ENCODE measurements at places on chromosomes 1 and 21.
A peak's percentile ranks its signal among the peaks of the same experiment; 100 is the strongest.

- H3K4me3 ChIP-seq, result peak overlapping the region; percentile 91
- no peaks in the 10 kb centered on the region for H3K27me3 ChIP-seq
- peaks cover 15% of the 10 kb centered on the region for H3K36me3 ChIP-seq
- peaks cover 18% of the 10 kb centered on the region for H3K4me1 ChIP-seq
- no peak for DNase-seq
Measured at GRCh38 chr1:23868557-23869016, 497 bp upstream of the FUCA1 start.

DNA sequence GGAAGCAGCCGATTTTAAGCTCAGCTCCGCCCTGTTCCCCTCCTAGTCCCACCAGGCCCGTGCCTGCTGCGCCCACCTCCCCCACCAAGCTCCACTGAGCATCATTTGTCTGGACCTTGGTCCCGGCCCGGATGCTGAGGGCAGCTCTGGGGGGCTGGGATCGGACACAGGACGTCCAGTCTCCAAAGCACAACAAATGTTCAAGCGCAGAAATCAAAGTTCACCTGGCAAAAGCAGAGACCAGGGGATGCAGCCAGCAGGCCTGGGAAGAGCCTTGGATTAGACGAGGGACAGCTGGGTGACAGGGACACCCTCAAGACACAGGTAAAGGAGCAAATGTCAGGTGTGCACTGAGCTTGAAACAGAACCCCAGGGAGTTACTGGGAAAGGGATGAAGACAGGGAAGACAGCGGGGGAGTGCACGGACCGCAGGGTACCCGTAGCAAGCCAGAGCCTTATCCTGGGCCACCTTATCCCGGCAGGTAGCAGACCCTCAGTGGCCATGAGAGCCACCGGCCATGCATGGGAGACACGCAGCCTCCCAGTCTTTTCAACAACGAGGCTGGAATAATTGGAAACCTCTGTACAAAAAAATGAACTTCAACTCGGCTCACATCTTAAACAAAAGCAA lies 22.2 kb upstream of the TMEM52 start:
- peaks cover 12% of the 10 kb centered on the region for H3K4me1 ChIP-seq
- no peaks in the 10 kb centered on the region for H3K36me3 ChIP-seq
- no peak overlapping the region for H3K4me3 ChIP-seq
- no peaks in the 10 kb centered on the region for H3K27me3 ChIP-seq
- no peak for DNase-seq
- H3K27ac ChIP-seq, result no peak overlapping the region

DNA sequence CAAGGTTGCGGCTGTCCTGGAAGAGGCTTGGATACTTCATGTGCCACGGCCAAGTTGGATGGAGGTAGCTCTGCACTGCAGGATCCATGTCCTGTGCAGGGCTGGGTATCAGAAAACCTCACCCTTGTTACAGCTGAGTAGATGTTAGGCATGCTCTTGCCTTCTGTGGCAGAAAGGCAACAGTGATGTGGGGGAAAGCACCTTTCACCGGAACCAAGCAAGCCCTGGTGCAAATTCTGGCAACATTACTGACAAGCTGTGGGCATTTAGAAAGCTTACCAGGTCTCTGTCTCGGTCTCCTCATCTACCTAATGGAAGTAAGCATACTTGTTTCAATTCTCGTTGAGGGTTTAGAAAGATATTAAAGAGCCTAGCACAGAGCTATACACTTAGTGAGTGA lies 14.5 kb upstream of the CDCA8 start:
- H3K4me1 ChIP-seq, result peaks cover 6% of the 10 kb centered on the region
- H3K27me3 ChIP-seq, result no peaks in the 10 kb centered on the region

GRCh38 chr1:12478612-12478985 lies 139.4 kb downstream of the DHRS3 start:
- H3K36me3 ChIP-seq, result no peaks in the 10 kb centered on the region
- H3K4me1 ChIP-seq, result peaks cover 82% of the 10 kb centered on the region
- no peak for DNase-seq
- peak overlapping the region; percentile 88 for H3K27ac ChIP-seq
- no peak overlapping the region for H3K4me3 ChIP-seq

DNA sequence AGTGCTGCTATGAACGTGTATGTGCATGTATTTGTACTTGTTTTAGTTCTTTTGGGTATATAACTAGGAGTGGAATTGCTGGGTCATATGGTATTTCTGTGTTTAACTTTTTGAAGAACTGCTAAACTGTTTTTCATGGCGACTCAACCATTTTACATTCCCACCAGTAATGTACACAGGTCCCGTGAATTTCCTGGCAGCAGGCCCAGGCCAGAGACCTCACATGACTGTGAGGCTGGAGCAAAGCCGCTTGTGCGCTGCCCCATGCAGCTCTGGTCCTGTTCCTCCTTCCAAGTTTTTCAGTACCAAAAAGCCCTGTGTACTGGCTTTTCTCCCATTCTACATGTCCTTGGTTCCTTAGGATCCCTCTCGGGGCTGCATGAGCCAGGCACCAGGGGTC lies 29.6 kb downstream of the ACOT11 start:
- no peak overlapping the region for H3K4me3 ChIP-seq
- H3K36me3 ChIP-seq, result no peaks in the 10 kb centered on the region
- no peaks in the 10 kb centered on the region for H3K27me3 ChIP-seq
- peaks cover 52% of the 10 kb centered on the region for H3K4me1 ChIP-seq
- no peak for DNase-seq

GRCh38 chr1:159879136-159879535 lies 16.7 kb upstream of the VSIG8 start:
- H3K27me3 ChIP-seq, result no peaks in the 10 kb centered on the region
- DNase-seq, result no peak
- H3K4me3 ChIP-seq, result no peak overlapping the region
- H3K4me1 ChIP-seq, result peaks cover 3% of the 10 kb centered on the region

DNA sequence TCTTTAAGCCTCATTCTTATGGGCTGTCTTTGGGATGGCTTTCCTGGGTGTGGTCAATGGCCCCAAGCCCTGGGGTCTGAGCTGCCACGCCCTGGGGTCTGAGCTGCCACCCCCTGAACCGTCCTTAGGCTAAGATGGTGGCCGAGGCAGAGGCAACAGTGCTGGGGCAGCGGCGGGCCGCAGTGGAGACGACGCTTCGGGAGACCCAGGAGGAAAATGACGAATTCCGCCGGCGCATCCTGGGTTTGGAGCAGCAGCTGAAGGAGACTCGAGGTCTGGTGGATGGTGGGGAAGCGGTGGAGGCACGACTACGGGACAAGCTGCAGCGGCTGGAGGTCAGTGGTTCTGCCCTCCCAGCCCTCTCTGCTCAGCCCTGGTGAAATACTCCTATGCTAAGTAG lies 10.3 kb upstream of the TUFT1 start:
- no peaks in the 10 kb centered on the region for H3K36me3 ChIP-seq
- no peaks in the 10 kb centered on the region for H3K27me3 ChIP-seq
- no peaks in the 10 kb centered on the region for H3K4me1 ChIP-seq
- no peak for DNase-seq

All from esophagus muscularis mucosa (tissue), 4 donors.